ENCODE measurements at places on chromosomes 4 and X.

GRCh38 chrX:120517936-120518335 lies 42.8 kb downstream of the CUL4B start:
- no peak for DNase-seq

GRCh38 chrX:16320765-16321355 lies 153.6 kb downstream of the MAGEB17 start:
- no peak for DNase-seq

DNA sequence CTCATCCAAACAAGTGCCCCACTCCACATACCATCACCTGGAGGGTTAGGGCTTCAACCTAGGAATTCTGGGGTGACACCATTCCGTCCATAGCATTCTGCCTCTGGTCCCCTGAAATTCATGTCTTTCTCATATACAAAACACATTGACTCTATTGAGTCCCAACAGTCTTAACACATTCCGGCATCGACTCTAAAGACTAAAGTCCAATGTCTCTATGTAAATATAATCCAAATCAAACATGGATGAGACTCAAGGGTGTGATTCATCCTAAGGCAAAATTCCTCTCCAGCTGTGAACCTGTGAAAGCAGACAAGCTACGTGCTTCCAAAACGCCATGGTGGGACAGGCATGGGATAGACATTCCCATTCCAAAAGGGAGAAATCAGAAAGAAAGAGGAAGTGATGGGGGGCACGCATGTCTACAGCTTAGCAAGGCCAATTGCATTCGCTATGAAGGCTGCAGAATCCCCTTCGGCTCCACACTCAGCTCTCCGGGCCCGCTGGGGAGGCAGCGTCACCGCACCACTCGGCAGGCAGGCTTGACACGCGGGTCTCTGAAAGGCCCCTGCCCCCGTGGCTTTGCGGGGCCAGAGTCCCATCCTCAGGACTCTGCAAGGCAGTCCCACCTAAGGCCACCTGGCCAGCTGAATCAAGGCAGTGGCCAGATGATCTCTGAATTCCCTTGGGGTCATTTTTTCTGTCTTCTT lies 53.2 kb downstream of the ADRA2C start:
- DNase-seq = no peak

DNA sequence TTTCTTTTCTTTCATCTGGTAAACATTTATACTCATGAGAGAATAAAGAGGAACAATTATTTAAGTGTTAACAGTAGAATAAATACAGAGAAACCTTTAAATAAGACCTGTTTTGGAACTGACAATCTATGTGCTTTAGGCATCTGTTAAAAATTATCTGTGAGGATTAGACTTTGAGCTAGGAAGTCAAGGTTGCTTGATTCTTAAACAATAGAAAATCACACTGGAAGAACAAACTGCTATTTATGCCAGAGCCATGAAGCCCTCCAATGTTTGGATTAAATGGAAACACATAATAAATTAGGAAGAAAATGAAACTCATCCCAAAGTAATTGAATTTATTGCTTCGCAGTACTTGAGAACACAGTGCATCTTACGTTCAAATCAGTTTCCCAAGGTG lies 207.2 kb upstream of the NPY2R start:
- no peak for DNase-seq

DNA sequence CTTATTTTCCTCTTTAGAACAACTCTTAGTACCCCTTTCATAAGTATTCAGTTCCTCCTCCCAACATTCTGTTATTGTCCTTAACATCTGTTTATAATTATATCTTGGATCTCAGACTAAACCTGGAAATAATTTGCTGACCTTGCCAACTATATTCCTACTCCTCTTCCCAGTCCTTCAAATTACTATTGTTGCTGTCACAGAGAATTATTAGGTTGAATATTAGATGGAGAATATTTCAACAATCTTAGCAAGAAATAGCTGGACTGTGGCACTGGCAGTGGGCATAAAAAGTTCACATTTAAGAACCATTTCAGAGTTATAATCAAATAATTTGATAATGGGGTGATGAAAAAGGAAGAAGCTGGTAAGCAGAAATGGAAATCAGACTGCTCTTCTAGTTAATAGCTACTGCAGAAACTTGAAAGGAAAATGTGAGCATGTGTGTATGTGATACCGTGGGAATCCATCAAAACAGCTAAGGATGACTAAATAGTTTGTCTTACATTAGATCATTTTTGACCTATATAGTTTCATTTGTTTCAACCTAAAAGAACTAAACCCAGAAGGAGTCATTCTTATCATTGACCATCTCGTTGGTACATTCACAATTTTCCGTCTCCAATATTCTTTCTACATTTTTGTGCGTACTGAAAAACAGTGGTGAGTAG lies 43.3 kb upstream of the PRDM8 start:
- DNase-seq = no peak

- DNase-seq = no peak
Observed at GRCh38 chrX:31499109-31499508, 427.3 kb upstream of the FTHL17 start.

GRCh38 chrX:140724309-140724708 lies 14.8 kb downstream of the LINC00632 start:
- DNase-seq = no peak

DNA sequence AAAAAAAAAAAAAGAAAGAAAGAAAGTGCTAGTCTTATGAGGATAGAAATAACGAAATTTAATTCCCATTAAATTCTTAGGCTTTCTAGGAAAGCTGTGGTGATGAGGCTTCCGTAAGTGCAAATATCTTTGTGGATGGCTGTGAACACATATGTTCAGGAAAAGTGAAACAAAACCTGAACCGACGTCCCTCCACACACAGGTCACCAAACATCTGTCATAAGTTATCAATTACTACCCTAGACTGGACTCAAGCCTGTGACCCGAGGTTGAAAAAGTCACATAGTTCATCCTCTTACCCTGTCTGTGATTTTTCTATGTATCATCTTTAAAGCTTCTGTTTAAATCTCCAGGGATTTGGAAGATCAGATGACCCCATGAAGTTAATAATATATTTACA lies 24.8 kb downstream of the HHIP start:
- no peak for DNase-seq

- no peak for DNase-seq
Observed at GRCh38 chr4:68369142-68369805, 19.4 kb upstream of the YTHDC1 start.

GRCh38 chr4:1192091-1192492 lies 19.7 kb upstream of the SPON2 start:
- no peak for DNase-seq

DNA sequence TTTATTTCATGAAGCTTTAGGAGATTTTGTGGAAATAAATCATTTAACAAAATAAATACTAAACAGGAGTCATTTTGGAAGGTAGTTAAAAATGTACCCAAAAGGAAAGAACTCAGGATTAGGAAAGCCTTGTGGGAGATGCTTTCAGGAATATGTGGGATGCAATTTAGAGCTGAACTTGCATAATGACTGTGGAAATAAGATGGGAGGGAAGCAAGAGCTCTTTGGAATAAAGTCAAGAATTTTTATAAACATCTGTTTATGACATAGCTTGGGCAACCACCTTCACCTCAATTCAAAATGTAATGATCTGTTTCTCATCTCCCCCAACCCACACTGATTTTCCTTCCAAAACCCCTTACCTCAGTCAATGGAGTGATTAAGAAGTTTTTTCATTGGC lies 623.8 kb downstream of the FAT4 start:
- no peak for DNase-seq

GRCh38 chr4:65018313-65018712 lies 609.1 kb upstream of the TECRL start:
- DNase-seq = no peak

All from effector memory CD4-positive, alpha-beta T cell (primary cell).